HT-29 (cell line): ENCODE measurements at places on chromosomes 12 and 14.

- no peak for DNase-seq
Observed at GRCh38 chr14:74348735-74349463, 628 bp downstream of the VRTN start.

GRCh38 chr14:90831821-90832220 lies 15.6 kb upstream of the TTC7B start:
- DNase-seq: no peak

DNA sequence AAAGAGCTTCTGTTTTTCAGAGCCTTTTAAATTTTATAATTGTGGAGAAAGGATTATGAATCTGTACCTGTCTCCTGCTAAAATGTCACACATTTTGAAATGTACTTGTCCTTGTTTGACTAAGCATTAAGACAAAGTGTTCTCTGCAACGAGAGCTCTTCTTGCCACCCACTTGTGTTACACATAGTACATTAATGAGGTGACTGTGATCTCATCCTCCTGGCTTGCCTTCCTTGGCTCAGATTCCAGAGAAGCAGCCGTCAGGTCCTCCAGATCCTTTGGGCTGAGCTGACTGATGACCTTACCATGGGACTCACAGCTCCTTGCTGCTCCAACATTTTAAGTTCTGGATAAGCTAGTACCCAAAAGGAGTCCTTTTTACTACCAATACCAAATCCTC lies 81.4 kb downstream of the BBS10 start:
- DNase-seq: no peak

DNA sequence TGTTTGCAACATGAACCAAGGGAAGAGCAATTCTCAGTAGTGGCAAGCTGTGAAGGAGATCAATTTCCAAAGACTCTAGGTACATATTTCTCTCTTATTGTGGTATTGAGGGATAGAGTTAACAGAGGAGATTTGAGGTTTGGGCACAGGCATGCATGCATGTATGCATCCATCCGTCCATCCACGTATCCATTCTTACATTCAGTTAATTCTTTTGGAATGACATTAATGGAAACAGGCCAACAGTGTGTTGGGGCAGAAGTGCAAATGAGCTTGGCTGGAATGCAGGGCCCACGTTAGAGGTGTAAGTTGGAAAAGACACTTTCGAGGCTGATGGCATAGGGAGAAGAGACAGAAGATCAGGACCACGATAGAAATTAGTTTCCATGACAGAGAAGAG lies 216.9 kb upstream of the PELI2 start:
- no peak for DNase-seq

DNA sequence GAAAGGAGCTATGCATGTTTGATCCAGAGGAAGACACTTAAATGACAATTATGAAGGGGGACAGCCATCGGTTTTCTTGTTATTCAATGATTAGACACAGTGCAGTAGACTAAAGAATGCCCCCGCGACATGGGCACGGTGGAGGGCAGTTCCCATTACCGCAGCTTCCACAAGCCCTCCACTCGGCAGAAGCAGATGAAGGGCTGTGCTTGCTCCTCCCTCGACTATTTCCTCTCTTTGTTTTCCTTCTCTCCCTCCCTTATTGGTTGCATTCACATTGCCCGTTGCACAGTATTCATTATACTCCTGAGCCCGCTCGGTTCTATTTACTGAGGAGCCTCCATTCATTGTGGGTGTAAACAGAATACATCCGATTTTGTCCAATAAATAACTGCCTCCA lies 138.8 kb upstream of the RASSF8 start:
- DNase-seq: no peak

GRCh38 chr12:111413442-111414086 lies 7.8 kb downstream of the SH2B3 start:
- no peak for DNase-seq

- no peak for DNase-seq
Observed at GRCh38 chr14:72451054-72451972, 442.6 kb downstream of the DPF3 start.

DNA sequence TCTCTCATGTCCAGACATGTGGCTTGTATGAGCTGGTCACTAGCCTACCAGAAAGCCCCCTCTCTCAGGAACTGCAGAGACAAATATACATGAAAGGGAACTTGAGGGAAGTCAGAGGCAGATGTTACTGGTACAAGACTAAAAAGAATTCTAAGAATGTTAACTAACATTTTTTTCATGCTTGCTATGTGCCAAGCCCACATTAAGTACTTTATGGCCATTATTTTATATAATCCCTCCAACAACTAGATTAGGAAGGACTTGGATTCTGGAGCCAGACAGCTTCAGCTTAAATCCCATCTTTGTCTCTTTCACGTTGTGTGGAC lies 24.6 kb downstream of the TTC9 start:
- DNase-seq: no peak

DNA sequence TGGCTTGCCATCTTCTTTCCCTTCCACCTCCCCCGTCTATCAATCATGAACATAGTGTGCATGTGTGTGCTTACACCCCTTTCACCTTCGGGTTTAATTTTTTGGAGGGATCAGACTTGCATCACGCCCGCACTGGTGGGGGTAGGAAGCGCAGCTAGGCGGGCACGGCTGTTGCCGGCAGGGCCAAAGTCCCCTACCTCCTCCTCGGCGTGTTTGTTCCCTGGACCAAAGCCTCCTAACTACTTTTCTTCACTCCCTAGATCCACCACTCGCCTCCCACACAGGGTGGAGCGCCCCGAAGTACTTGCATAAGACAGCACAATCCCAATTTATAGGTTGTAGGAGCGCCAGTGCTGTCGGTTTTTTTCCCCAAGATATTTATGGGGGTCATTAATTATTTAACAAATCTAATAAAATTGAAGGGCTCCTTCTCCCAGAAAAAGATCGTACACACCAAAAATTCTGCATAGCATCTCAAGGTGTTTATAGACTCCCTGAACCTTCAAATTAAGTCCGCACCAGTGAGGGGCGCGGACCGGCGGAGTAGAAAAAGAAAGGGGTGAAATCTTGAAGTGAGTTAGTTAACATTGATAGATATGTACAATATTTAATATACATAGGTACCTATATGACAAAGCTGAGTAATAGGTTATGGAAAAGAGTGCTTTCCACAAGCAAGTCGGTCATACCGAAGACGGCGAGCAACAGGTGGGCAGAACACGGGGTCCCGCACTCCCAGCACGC lies 717 bp downstream of the PKP2 start:
- DNase-seq: peak; percentile 74

GRCh38 chr14:90641168-90641567 lies 175.1 kb downstream of the TTC7B start:
- no peak for DNase-seq

DNA sequence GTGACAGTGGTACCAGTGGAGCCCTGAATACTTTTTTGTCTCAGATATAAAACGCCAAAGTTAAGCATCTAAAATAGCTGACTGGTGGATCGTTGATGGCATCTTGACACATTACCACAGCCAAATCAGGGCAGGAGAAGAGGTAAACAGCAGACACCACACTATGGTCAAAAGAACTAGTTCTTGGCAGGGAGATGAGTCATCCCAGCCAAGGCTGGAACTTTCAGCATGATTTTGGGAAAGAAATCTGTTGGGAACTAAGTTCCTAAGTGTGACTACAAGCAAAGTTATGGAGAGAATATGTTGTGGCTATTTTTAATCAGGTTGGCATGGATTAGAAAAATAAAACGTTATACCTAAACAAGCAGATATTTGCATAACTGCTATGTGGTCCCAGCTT lies 36.9 kb downstream of the LGR5 start:
- no peak for DNase-seq

GRCh38 chr14:61377749-61378148 lies 56.4 kb downstream of the PRKCH start:
- DNase-seq: no peak

DNA sequence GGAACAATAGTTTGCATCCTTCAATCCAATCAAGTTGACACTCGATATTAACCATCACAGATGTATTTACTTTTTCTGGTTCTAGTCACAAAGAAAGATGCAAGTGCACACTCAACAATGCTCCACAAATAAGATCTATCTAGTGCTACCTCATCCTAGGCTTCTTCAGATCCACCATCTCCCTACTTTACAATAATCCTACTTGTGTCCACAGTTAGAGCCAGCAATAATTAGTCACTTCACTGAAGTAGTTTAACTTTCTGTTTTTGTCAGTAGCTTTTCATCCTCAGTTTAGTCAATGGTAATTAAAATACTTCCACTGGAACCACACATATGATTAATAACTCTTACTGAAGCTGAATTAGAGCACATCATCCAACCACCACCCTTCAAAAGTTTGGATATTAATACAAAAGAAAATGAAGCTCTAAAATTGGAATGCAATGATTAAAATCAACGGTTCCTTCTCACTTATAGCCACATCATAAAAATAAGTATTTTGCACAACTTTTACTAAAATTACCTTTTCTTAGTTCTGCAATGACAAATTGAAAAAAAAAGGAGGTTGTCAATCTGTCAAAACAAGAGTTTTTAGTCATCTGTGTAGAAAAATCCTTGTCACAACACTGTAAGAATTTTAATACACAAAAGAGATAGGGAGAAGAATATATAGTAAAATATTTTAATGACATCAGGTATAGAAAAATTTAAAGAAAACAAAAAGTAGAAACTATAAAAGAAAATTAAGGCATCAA lies 28.2 kb upstream of the SNRPF start:
- DNase-seq: no peak

GRCh38 chr14:51094282-51094821 lies 553 bp downstream of the TRIM9 start:
- no peak for DNase-seq

DNA sequence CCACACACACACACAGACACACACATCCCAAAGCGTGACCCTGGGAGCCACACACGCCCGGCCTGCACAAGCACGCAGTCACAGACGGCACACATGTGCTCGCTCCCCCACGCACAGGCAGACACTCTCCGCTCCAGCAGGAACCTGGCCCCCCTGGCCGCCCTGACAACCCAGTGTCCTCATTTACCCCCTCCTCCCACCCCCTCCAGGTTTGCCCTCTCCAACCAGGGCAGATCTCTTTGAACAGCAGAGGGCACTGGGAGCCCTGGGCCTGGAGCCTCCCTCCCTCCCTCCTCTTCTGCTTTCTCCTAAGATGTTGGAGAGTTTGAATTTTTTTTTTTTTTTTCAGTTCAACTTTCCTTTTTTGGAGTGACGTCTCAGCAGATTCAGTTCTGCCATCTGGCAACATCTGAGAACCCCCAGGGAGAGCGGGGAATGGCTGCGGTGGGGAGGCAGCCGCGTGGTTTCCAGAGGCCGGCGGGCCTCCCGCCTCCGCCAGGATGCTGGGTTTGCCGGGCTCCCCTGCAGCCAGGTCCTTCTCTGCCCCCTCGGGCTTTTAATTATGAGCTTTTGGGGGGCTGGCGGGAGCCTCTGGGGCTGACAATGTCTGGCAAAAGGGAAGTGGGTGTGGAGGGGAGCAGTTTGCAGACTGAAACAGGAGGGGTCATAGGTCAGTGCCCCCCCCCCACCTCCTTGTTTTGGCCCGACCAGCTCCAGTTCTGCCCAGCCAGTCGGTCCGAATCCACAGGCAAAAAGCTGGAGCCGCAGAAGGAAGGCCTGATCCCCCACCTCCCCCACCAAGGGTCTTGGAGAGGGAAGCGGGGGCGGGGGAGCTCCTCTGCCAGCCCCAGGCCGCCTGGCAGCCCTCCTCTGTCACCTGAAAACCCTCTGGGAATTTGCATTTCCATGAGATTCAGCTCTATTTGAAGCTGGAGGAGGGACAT lies 1.3 kb upstream of the NCOR2 start:
- DNase-seq: peak; percentile 52

DNA sequence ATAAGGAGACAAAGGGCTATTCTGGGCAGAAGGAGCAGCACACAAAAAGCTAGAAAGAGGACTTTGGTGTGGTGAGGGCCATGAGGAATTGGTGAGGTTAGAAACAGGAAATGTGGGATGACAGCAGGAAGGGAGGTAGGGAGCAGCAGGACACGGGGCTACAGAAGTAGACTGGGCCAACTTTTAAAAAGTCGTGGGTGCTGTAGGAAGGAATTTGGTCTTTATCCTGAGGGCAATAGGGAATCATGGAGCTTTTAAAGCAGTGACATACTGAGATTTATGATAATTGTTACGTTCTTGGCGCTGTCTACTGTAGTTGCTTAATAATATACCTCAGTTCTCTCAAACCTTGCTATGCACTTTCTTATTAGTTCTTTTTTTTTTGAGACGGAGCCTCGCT lies 8.2 kb upstream of the CHURC1 start:
- DNase-seq: no peak

- no peak for DNase-seq
Observed at GRCh38 chr12:127127897-127128296, 1139.1 kb upstream of the TMEM132C start.

GRCh38 chr12:3869865-3870264 lies 3.3 kb downstream of the PARP11 start:
- DNase-seq: no peak

GRCh38 chr12:7130701-7131501 lies 730 bp downstream of the CLSTN3 start:
- peak; percentile 22 for DNase-seq

GRCh38 chr14:106821119-106821518 lies 1294.7 kb downstream of the TMEM121 start:
- DNase-seq: no peak

GRCh38 chr12:6697584-6698351 lies 2.8 kb downstream of the PIANP start:
- peak; percentile 78 for DNase-seq

- DNase-seq: no peak
Observed at GRCh38 chr14:64857979-64858744, 21.5 kb downstream of the SPTB start.

- DNase-seq: no peak
Observed at GRCh38 chr14:104339829-104340228, 201.4 kb downstream of the KIF26A start.

DNA sequence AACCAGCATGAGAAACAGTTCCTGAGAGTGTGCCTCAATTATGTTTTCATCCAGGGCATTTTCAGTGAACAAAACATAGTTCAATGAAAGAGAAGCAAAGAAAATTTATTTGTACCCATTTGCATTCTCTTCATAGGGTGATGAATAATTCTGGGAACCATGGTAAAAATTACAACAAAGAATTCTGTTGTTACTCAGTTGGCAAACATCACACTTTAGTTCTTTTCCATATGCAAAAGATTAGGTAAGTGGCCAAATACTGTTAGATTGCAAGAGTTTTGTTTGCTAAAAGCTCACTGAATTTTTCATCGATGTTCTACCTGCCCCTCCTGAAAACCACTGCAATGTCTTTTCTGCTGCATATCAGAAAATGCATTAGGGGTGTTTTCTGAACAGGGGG lies 132.4 kb upstream of the RGS6 start:
- DNase-seq: no peak

- no peak for DNase-seq
Observed at GRCh38 chr12:54390668-54391551, 6.4 kb upstream of the ZNF385A start.
